ENCODE measurements at places on chromosomes 12 and 14.
A peak's percentile ranks its signal among the peaks of the same experiment; 100 is the strongest.

GRCh38 chr12:43221216-43221615 lies 330.8 kb downstream of the ADAMTS20 start:
- DNase-seq, result no peak
- H3K36me3 ChIP-seq, result no peaks in the 10 kb centered on the region
- H3K4me1 ChIP-seq, result no peaks in the 10 kb centered on the region
- H3K4me3 ChIP-seq, result no peak overlapping the region
- no peak overlapping the region for H3K27ac ChIP-seq

DNA sequence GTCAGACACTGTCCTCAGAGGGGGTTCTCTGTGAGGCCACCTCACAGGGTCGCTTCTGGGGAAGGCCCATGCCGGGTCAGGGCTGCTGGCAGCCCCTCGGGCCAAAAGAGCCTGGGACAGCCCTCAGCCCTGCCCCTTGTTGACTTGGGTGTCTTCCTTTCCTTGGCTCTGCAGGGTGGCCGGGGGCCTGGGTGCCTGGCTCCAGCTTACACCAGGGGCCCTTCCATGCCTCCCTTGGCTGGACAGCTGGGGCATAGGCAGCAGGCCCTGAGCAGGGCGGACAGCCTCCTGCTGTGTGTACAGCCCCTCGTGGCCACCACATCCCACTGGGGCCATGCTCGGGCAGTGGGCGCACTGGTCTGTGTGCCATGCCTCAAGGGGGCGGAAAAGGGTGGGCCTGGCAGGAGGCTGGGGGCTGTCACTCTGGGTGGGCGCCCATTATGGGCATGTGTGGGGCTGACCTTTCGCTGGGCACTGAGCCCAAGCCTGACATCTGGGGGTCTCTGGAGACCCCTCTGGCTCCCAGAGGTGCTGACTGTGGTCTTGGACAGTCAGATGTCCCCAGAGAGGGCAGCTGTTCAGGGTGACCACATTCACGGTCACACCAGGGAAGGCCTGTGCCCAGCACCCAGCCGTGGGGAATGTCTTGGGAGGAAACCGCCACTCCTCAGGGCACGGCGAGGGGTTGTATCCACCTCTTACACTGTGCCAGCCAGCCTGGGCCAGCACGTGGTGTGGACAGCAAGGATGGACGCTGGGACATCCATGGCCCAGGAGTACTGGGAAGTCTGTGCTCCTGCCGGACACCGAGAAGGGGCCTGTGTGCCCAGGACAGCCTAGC lies 313.3 kb downstream of the TMEM121 start:
- no peaks in the 10 kb centered on the region for H3K36me3 ChIP-seq
- H3K4me1 ChIP-seq, result no peaks in the 10 kb centered on the region
- no peaks in the 10 kb centered on the region for H3K27me3 ChIP-seq
- no peak overlapping the region for H3K4me3 ChIP-seq

DNA sequence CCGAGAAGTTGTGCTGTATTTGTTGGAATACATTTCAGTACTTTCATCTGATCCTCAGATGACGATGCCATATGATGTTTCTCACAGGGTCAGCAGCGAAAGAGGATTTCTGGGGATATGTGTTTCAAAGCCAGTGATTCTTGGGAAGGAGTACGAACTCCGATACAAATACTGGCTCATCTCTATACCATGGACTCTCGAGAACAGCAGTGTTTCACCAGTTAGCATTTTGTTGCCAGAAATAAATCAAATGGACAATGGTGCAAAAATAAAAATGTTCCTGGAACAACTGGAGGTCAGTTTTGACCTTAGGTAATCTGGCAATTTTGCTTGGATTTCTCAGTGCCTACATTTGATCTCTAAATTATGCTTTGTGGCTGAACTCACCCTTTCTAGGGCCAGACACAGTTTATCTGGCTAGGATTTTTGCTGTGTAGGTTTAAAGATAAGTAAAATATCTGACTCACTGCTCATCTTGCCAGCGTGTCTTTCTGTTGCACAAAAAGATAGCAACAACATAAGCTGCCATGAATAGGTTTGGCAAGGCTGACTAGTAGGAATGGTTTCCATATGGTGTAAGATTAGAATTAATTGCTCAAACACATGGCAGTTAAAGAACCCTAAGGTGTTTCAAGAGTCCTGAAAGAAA lies 11.0 kb upstream of the MGP start:
- no peak overlapping the region for H3K4me3 ChIP-seq
- H3K27ac ChIP-seq, result peak overlapping the region; percentile 65
- no peaks in the 10 kb centered on the region for H3K4me1 ChIP-seq
- H3K36me3 ChIP-seq, result no peaks in the 10 kb centered on the region
- no peaks in the 10 kb centered on the region for H3K27me3 ChIP-seq

DNA sequence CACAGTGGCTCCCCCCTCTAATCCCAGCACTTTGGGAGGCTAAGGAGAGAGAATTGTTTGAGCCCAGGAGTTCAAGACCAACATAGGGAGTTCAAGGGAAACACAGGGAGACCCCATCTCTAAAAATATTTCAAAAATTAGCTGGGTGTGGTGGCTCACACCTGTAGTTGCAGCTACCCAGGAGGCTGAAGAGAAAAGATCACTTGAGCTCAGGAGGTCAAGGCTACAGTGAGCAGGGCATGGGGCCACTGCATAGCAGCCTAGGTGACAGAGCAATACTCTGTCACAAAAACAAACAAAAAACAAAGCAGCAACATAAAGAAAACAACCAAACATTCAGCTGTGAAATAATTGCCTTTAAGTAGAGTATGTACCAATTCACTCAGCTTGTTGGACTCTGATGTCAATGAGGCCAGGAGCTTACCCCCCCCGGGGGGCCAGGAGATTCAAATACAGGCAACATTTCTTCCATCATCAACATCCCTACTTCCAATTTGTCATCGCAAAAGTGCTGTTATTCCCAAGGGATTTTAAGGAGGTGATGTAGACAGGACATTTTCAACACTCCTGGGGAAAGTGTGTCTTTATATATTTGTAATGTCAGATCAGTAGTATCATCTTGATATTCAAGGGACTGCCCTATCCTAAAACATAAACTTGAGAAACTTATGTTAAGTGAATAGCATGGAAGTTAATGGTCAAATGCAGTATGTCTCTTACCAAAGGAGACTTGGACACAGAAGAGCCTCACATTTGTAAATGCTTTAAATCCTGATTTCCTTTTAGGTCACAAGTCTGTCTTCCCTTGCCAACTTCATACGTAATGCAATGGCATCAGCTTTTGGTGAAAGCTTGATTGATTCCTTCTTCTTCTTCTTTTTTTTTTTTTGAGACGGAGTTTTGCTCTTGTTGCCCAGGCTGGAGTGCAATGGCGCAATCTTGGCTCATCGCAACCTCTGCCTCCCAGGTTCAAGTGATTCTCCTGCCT lies 40.6 kb upstream of the AEBP2 start:
- no peak for DNase-seq
- no peak overlapping the region for H3K27ac ChIP-seq
- no peaks in the 10 kb centered on the region for H3K36me3 ChIP-seq
- H3K27me3 ChIP-seq, result no peaks in the 10 kb centered on the region

GRCh38 chr12:67414011-67414715 lies 145.0 kb downstream of the CAND1 start:
- H3K27me3 ChIP-seq, result no peaks in the 10 kb centered on the region
- no peak overlapping the region for H3K4me3 ChIP-seq
- H3K4me1 ChIP-seq, result no peaks in the 10 kb centered on the region
- no peak for DNase-seq

DNA sequence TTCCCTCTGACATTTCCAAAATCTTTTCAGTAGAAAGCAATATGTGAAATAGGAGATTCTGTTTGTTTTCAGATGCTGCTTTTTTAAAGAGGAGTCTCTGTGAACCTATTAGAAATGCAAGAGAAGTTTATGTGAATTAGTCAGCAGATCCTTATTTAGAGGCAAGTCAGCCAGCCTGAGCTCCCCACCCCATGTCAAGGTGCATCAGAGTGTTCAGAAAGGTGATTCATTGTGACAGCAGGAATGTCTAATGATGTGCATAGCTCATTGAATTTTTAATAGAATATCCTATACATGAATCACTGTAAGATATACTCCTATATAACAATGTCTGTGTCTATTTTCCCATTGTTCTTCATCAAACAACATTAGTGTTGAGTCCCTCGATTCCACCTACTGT lies 1222.4 kb upstream of the USP15 start:
- H3K4me3 ChIP-seq, result no peak overlapping the region
- H3K4me1 ChIP-seq, result no peaks in the 10 kb centered on the region
- H3K27ac ChIP-seq, result no peak overlapping the region
- H3K36me3 ChIP-seq, result no peaks in the 10 kb centered on the region
- H3K27me3 ChIP-seq, result no peaks in the 10 kb centered on the region
